ENCODE measurements at places on chromosomes 11 and 22.

GRCh38 chr11:13215149-13215548, 62.4 kb upstream of the BMAL1 start:
- DNase-seq = no peak

DNA sequence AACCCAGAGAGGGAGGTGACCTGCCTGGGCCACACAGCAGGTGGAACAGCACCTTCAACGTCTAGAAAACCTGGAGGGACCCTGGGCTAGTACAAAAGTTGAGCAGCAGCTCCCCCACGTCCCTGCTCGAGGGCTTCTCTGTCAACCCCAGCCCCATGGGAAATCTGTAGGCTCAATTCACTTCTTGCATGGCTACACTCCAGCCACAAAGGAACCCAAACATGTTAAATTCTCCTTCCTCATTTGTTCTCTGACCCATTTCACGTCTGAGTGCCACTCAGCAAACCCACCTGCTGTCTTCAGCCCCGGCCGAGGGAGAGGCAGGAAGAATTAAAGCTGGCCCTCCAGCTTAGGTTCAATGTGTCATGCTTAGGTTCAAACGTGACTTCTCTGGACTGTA, 418.5 kb downstream of the MIAT start:
- no peak for DNase-seq

DNA sequence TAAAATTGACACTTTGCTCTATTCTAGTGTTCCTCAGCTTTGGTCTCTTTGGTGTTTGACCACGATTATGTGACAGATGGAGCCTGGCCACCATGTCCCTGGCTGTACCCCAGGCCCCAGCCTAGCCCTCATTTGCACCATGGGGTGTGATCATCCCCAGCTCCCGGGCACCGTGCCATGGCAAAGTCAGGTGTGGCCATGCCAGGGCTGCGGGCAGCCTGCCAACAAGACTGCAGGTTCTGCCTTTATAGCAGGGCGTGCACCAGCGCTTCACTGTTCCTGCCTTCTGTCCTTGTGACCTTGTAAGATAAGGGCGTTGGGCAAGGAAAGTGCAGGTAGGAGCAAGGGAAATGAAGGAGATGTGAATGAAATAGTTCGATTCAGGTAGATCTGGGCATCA, 22.4 kb upstream of the APOBEC3A start:
- no peak for DNase-seq

GRCh38 chr11:12243911-12244550, 133.3 kb upstream of the PARVA start:
- no peak for DNase-seq

- peak; percentile 74 for DNase-seq
Measured at GRCh38 chr11:74570266-74571061, 21.9 kb upstream of the POLD3 start.

DNA sequence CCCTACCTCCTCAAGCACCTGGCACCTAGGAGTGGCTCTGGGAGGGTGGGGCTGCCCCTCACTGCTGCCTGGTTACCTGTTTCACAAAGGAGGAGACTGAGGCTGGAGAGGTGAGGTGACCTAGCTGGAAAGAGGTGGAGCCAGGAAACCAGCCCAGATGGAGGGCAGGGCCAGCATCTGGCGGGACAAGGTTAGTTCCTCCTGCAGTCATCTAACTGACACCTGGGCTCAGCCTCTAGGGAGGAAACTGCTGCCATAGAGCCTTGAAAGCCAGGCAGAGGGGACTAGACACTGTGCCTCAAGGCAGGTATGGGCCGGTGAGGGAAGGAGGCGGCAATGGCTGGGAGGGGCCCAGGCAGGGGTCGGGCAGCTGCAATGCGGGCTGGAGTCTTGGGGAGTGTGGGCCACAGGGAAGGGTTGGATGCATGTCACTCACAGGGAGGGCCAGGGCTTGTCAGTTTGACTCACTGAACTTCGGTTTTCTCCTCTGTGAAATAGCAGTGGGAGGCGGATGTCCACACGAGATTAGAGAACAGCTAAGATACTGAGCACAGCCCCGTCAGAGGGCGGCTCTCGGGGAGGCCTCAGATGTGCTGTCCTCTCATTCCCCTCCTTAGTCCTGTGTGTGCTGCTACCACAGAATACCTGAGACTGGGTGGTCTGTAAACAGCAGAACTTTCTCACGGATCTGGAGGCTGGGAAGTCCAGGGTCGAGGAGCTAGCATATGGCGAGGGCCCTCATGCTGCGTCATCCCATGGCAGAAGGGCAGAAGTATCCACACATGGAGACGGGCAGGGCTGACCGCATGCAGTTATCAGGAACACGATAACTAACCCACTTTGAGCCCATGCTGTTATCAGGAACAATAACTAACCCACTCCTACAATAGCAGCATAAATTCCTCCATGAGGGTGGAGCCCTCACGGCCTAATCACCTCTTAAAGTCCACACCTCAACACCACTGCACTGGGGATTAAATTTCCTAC, 16.1 kb downstream of the MGAT3 start:
- DNase-seq = no peak

GRCh38 chr11:67407688-67408163, 3.8 kb downstream of the TBC1D10C start:
- DNase-seq = no peak

- no peak for DNase-seq
Measured at GRCh38 chr11:67287355-67288197, 1.5 kb upstream of the ANKRD13D start.

- no peak for DNase-seq
Measured at GRCh38 chr11:30364139-30364836, 41.4 kb downstream of the ARL14EP start.

DNA sequence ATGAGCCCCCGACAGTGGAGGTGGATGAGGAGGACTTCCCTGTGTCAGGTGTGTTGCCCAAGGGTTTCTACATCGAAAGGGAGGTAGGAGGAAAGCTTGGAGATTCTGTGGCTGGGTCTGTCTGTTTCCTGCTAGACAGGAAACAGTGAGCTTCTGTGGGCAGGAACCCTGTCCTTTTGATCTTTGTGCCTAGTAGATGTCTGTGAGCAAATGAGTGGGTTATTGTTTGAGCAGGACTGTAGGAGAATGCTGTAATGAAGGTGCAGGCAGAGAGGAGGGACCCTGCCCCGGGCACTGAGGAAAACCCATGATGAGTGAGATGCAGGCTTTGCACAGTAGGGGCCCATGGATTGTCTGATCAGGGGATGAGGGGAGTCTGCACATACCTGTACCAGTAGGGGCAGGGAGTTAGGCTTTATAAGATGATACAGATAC, 14.0 kb downstream of the USP35 start:
- no peak for DNase-seq

- peak; percentile 47 for DNase-seq
Measured at GRCh38 chr22:42283278-42284201, 13.1 kb upstream of the TCF20 start.

- DNase-seq = no peak
Measured at GRCh38 chr11:106446955-106447354, 369.5 kb downstream of the AASDHPPT start.
